Natural killer cell treated with Interleukin-12 subunit alpha and Interleukin-12 subunit beta and Interleukin-15 and Interleukin-18, amount 100 ng/mL, for 72 hours (primary cell): ENCODE measurements at places on chromosomes 16 and 17. TPM values are rescaled to one million over a fixed set of nuclear protein-coding genes. Genes with fewer than 3 reads are reported as not detected.

Gene HS3ST3A1
- 2.4 TPM for total RNA-seq

Gene ARHGAP44
- not detected for total RNA-seq

Gene PRAC1
- not detected for total RNA-seq

Gene ANKRD13B
- total RNA-seq = 32.5 TPM

Gene PITPNM3
- 0.84 TPM for total RNA-seq

Gene RAC3
- 6.1 TPM for total RNA-seq
